ENCODE measurements at places on chromosomes 3 and 15. TPM values are rescaled to one million over a fixed set of nuclear protein-coding genes. Genes with fewer than 3 reads are reported as not detected.

GRCh38 chr3:153897842-153898241 is 223.3 kb upstream of the ARHGEF26 start:
- no peaks in the 10 kb centered on the region for H3K36me3 ChIP-seq
- no peaks in the 10 kb centered on the region for H3K27me3 ChIP-seq
- H3K27ac ChIP-seq, result no peak overlapping the region
- H3K4me1 ChIP-seq, result no peaks in the 10 kb centered on the region
- no peak for DNase-seq
- no peak overlapping the region for H3K4me3 ChIP-seq

GRCh38 chr15:60326824-60327654 is 70.7 kb downstream of the ANXA2 start:
- H3K4me1 ChIP-seq, result peaks cover 7% of the 10 kb centered on the region
- no peak overlapping the region for H3K27ac ChIP-seq
- peaks cover 76% of the 10 kb centered on the region for H3K27me3 ChIP-seq
- no peak overlapping the region for H3K4me3 ChIP-seq
- peak; percentile 52 for DNase-seq
- H3K36me3 ChIP-seq, result no peaks in the 10 kb centered on the region

DNA sequence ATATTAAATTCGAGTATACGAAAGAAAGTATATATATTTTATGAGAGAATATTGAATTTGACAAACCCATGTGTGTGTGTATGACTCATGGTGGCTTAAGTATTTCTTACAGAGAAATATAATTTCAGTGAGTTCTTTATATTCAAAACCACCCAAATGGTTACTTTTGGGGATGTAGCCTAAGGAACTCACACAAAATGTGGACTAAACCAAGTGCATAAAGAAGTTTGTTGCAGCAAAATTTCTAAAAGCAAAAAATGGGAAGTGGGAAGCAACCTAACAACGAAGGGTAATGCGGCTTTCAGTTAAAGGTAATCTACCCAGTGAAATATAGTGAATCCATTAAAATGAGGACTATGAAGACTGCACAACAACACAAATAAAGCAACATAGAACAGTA is 277.1 kb downstream of the EDEM1 start:
- no peaks in the 10 kb centered on the region for H3K4me1 ChIP-seq
- no peak overlapping the region for H3K4me3 ChIP-seq
- DNase-seq, result no peak
- H3K27ac ChIP-seq, result no peak overlapping the region
- H3K36me3 ChIP-seq, result no peaks in the 10 kb centered on the region

GRCh38 chr15:68504681-68505170 is 72.8 kb upstream of the ITGA11 start:
- DNase-seq, result no peak
- no peaks in the 10 kb centered on the region for H3K4me1 ChIP-seq
- no peaks in the 10 kb centered on the region for H3K36me3 ChIP-seq
- peaks cover 26% of the 10 kb centered on the region for H3K27me3 ChIP-seq

DNA sequence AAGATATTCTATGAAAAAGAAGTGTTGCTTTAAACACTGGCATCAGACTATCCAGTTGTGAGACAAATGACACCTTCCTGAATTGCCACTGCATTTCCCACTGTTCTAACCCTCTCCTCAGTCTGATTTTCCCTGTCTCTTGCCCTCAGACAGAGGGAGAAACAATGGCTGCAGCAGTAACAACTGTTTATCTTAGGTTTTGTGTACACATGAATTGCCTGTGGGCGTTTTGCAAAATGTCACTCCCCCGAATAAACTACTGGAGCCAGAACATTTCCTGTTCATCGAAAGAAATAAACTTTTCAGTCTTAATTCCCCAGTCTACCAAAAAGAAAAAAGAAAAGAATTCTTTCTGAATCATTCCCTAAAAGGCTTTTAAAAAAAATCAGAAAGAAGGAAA is 155.1 kb downstream of the MAGI1 start:
- DNase-seq, result no peak
- H3K4me1 ChIP-seq, result no peaks in the 10 kb centered on the region
- no peak overlapping the region for H3K4me3 ChIP-seq
- no peak overlapping the region for H3K27ac ChIP-seq
- no peaks in the 10 kb centered on the region for H3K27me3 ChIP-seq

GRCh38 chr3:186471771-186472170 is 72.4 kb downstream of the CRYGS start:
- peaks cover 6% of the 10 kb centered on the region for H3K27me3 ChIP-seq
- H3K4me1 ChIP-seq, result peaks cover 6% of the 10 kb centered on the region
- no peak overlapping the region for H3K4me3 ChIP-seq

DNA sequence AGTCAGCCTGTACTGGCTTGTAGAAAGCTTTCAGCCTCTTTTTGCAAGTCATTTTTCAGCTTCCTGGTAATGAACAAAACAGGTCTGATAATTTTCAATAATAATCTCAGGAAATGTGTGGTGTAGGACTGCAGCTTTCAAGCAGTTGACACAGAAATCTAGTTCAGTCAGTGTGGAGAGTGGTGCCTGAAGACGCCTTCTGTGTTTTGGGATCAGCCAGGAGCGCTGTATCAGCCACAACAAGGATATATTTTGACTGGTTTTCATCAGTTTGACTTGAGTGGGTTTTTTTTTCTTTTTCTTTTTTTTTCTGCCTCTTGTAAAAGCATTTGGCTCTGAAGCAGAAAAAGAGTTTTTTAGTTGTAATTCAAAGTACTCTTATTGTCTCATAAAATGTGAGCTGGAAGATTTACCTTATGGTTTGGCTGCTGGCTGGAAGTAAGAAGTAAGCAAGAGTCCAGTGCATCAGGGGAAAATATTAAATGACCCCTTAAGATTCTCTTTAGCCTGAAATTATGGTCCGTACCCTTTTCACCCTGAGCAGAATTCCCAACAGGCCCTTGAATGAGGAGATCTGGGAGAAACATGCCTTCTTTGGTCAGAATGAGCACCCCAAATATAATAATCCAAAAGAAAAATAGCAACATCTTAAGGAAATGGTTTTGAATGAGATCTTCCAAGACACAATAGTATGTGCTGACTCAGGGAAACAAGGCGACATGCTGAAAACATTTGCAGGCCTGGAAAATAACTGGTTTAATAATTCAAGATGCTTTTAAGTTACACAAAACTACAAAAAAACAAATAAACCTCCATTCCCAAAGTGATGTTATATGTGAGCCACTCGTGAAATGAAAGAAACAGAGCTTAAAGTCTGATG is 332.7 kb upstream of the ADAMTS9 start:
- no peak overlapping the region for H3K27ac ChIP-seq
- no peaks in the 10 kb centered on the region for H3K27me3 ChIP-seq
- no peak for DNase-seq
- no peak overlapping the region for H3K4me3 ChIP-seq
- H3K36me3 ChIP-seq, result no peaks in the 10 kb centered on the region

The SHC4 gene
- total RNA-seq, result 9.8 TPM

The INSYN1 gene
- not detected for total RNA-seq

The IL17RB gene
- 2.4 TPM for total RNA-seq

The CCDC80 gene
- total RNA-seq, result 0.35 TPM

The AGBL1 gene
- total RNA-seq, result not detected

Measured in activated CD8-positive, alpha-beta memory T cell treated with anti-CD3 and anti-CD28 coated beads, Interleukin-2, amount 10 ng/mL, durations not matched to agents 7 days and 5 days (primary cell).